Right ventricle myocardium inferior (tissue), 1 donor: ENCODE measurements at places on chromosomes 11 and 22.

GRCh38 chr22:34414467-34415440 lies 494.5 kb upstream of the LARGE1 start:
- no peak for DNase-seq

GRCh38 chr22:19446603-19447329 lies 745 bp downstream of the C22orf39 start:
- no peak for DNase-seq

GRCh38 chr11:15494740-15495139 lies 380.0 kb downstream of the INSC start:
- no peak for DNase-seq

DNA sequence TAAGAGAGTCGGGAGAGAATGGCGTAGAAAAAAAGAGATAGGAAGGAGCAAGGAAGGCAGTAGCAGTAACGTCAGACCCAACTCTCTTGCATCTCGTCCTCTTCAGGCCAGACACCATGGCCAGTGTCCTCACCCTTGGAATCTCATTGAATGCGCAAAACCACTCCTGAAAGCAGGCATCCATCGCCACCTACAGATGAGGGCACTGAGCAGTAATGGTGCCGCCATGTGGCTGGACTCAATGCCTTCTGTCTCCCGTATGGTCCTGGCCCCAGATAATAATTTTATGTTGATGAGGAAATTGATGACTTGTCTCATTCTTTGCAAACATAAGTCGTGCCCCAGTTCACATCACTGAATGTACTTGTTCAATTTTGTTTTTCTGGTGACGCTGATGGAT lies 17.8 kb upstream of the ALX4 start:
- DNase-seq = no peak

DNA sequence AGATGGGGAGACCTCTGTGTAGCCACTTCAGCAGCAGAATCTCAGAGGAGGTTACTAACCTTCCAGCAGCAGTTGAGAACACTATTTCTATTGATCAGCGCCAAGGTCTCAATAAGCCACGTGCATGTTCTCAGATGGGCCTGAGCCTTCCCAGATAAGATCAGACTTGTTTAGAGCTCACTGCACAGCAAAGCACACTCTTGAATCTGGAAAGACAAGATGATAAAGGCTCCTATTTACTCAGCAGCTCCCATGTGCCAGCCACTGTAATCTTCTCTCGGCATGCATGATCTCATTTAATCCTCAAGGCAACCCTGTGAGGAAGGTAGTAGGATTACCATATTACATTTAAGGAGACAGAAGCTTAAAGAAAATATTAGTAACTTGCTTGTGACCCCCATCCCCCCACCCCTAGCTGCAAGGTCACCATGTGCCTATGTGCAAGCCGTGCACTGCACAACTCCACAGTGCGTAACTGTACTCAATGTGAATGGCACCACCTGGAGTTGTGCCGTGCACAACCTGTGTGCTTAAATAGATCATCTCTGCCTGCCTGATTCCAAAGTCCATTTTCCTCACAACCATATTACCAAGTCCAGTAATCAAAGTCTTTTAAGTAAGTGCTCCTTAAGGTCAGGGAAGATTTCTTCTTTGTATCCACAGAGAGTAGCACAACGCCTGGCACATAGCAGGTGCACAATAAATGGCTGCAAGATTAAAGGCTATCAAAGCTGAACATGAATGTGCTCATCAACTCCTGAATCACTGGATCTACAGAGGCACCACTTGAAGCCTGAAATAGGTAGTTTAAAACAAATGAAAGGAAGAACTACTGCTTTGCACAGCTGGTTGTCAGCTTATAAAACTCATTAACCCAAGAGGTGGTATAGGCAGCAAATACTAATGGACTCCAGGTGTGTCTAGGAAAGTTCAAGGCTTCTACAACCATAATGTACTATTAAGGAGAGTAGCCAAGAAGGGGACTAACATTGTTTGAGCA lies 293.8 kb downstream of the BUD13 start:
- DNase-seq = no peak

DNA sequence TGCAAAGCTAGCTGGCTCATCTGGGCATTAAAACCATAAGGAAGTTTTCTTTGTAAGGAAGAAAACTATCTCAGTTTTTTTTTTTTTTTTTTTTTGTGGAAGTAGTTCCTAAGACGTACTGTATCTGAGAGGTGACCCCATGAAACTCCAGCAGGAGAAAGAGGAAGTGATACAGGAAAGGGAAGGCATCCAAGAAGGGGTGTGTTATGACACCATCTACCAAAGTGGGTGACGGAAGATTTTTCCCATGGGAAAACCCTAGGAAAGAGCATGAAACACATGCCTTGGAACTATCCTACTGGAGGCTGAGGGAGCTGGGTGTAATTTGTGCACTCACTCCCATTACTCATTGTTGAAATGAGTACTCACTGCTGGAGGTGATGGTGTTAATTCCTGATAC lies 63.8 kb upstream of the ARHGAP20 start:
- no peak for DNase-seq

GRCh38 chr11:1650034-1650917 lies 20.7 kb downstream of the KRTAP5-5 start:
- DNase-seq = no peak

DNA sequence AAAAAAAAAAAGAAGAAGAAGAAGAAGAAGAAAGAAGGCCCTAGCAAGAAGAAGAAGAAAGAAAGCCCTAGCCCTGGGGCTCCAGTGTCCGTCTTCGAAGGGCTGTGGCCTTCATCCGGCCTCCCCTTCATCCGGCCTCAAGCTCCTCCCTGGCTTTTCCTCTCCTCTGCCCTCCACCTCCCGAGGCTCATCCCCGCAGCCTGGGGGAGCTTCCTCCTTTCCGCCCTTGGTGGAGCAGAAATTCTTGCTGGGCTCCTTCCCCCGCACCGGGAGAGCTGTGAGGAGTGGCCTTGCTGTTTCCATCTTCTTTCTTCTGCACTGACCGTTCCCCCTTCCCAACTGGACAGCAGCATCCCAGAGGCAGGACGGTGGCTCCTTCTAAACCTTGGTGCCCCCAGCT lies 9.5 kb upstream of the LTO1 start:
- no peak for DNase-seq

GRCh38 chr22:25747245-25747944 lies 5.4 kb downstream of the MYO18B start:
- DNase-seq = no peak

GRCh38 chr22:39431821-39432251 lies 25.0 kb upstream of the MGAT3 start:
- no peak for DNase-seq

DNA sequence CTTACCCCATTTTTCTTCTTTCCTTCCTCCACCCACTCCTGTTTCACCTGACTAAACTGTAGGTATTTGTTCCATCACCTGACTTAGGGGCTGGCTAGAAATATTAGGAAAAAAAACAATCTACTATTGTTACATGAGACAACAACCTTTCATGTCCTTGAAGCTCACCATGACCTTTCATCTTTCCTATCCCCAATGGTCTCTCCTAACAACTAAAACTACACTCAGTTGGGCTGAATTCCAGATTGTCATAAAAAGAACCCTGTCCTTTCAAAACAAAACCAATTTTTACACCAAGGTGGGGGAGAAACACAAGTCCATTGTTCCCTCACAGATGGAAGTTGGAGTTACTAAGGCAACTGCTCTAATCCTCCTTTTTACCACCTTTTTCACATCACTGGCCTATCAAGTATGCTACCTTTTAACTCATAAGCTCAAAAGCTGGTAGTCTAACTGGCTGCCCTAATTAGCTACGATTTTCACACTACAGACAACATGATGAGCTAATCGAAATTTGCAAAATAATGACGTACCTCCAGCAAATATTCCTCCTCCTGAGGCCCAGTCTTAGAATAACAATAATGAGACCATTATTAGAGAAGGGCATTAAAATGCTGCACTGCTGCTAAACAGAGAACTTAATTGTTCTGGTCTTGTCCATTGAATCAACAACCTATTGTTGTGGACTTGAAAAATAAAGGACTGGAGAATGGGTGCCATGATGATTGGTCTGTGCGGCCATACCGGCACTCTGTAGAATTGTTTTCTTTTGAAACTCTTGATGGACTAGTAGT lies 46.5 kb upstream of the SOX6 start:
- DNase-seq = no peak

GRCh38 chr11:130802567-130802966 lies 113.7 kb downstream of the SNX19 start:
- DNase-seq = no peak

DNA sequence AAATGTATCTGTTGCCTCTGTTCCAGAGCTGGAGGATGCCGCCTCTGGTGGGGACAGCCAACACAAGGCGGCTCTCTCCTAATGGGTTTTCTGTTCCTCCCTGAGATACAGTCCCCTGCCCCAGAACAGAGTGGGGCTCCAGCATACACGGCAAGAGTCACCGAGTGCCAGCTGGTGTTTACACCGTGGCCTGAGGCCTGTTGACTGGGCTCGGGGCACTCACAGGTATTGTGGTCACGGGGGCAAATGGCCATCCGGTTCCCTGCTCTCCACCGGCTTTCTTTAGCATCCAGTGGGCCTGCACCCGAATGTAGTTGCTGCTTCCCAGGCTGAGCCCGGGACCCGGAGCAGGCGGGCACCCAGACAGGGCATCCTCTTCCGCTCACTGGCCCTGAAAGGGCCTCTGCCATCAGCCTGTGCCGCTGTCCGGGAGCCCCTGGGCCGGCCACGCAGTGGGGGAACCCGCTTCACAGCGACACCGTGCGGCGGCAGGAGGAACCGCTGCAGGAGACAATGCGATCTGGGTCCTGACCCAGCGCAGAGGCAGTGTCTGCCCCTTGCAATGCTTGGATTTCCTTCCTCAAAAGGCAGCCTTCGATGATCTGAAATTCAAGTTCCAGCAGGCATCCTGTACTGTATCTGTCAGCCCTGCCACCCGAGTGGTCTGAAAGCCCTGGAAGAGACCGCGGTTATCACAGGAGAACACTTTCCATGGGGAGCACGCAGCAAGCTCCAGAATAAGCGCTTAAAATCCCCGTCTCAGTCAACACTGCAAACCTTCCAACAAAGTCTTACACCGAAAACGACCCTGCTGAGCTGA lies 859 bp upstream of the KRTAP5-5 start:
- peak; percentile 76 for DNase-seq

DNA sequence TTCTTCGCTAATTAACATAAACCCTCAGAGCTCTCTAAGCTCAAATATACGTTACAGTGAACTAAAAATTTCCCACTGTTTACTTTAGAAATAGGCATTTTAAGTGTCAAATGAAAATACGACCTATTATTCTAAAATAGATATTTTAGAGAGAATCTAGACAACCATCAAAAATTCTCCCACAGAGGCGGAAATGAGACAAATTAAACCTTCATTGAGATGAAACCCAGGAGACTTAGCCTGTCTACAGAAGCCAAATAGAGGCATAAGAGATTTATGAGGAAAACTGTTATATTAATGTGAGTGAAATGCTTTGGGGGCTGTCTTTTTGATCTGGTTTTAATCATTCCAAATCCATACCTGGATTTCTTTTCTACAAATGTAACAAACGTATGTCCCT lies 232.0 kb upstream of the GRIA4 start:
- DNase-seq = no peak

DNA sequence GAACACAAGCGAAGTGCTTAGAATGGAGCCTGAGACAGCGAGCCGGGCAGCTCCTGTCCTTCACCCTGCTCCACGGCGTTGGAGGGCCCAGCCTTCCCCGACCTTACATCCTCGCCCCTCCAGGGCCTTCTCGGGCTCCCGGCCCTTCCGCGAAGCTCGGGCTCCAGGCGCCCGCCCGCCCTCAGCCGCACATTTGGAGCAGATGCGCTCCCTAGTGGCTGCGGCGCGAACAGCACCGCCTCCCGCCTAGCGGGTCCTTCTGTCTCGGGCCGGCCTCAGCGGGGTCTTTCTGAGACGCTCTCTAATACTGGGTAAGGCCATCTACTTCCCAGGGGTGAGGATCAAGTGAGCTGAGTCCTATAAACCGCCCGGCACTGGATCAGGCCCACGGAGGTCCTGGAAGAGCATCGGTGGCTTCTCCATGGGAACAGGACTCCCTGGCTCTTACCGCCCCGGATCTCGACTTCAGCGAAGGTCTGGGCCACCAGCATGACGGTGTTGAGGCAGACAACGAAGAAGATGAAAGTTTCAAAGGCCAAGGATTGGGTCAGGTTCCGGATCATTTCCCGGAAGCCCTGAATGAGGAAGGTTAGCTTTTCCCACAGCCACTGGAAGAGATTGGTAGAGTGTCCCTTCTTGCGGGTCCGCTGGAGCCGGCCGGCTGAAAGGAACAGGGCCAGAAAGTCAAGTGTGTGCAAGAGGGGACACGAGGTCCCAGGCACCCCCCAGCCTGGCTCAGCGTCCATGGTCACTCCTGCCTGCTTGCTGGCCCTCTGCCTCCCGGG lies 3.7 kb downstream of the CATSPER1 start:
- peak; percentile 82 for DNase-seq

DNA sequence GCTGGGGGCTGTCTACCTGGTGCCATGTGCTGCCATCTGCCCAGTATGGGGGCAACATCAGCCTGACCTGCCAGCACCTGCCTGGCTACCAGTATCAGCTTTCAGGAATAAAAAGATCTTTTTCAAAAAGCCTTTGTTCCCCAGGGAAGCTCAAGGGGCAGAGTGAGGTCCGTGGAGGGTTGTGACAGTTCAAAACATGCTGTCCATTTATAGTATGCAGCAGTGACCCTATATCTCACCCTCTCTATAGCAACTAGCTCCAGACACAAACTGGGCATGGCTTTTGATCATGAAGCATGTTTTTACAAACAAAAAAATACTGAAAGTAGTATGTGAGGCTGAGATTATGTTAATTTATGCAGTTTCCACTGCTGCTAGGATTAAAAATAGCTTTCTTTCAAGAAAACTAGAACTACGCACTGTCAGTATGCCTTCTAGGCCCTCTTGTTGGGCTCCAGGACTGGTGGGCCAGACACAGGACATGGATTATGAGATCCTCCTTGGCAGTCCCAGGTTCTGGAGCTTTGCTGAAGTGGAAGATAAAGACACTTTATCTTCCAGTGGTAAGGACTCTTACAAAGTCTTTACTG lies 23.4 kb downstream of the NAV2 start:
- no peak for DNase-seq

GRCh38 chr11:8067929-8068575 lies 13.0 kb upstream of the TUB start:
- no peak for DNase-seq

DNA sequence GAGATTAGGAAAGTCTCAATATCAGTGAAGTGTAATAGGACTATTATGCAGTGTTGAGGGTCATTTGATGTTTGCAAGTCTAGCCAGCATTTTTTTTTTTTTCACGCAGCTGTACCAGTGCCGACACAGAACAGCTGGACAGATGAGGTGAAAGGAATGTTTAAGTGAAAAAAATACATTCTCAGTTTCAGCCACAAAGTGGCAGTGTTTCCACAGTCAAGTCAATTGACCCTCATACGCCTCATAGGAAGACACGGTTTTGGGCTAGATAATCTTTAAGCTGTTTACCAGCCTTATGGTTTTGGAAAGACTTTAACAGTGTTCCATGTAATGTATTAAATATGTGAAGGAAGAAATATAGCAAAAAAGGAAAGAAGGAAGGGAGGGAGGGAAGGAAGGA lies 349.9 kb upstream of the ANO3 start:
- no peak for DNase-seq

DNA sequence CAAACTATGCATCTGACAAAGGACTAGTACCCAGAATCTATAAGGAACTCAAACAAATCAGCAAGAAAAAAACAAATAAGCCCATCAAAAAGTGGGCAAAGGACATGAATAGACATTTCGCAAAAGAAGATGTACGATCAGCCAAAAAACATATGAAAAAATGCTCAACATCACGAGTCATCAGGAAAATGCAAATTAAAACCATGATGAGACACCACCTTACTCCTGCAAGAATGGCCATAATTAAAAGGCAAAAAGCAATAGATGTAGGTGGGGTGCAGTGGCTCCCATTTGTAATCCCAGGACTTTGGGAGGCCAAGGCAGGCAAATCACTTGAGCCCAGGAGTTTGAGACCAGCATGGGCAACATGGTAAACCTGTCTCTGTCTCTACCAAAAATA lies 10.4 kb upstream of the OR10V1 start:
- no peak for DNase-seq
